G401 (cell line): ENCODE measurements at places on chromosomes 12 and 14. TPM values are rescaled to one million over a fixed set of nuclear protein-coding genes. Genes with fewer than 3 reads are reported as not detected.

KIF5A gene
- not detected in 2 replicates for total RNA-seq

- peak; percentile 71 for DNase-seq
These were observed 19.1 kb downstream of the BBOF1 start for GRCh38 chr14:74038020-74038859.

DNA sequence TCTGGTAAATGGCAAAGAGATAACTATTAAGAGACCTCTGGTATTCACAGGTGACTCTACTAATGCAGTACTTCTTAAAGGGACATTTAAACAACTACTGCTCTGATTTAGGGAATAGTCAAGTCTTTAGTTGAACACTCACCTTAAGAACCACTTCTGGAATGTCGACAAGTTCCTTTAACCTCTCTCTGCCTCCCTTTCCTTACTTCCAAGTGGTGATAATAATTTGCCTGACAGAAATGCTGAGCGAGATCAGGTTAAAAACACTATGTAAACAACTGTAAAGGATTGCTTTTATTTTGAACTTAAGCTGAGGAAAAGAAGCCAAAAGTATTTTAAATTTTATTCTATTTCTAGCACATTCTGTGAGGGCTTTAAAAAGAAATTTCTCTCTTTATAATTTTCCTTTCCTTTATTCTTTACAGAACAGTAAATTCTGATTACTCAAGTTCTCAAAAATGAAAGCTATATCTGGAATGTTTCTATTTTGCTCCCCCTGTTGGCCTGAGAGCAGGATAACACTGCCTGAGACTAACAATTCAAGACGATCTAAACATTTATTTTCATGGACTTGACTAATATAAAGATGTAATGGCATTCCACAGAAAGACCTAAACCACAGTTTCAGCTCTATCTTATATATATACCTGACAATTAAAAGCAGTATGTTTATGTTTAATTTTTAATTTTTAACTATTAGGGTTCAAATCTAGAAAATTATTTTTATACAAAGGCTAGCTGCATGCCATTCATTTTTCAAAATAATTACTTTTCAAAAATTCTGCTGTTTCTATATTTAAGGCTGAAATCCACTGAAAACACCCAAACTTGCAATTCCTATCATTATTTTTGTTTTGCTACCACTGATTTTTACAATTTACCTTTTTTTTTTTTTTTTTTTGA lies 29.2 kb downstream of the ZCCHC8 start:
- peak; percentile 84 for DNase-seq

DHRS2 gene
- 0.61 and 3.7 TPM in 2 replicates for total RNA-seq

DNA sequence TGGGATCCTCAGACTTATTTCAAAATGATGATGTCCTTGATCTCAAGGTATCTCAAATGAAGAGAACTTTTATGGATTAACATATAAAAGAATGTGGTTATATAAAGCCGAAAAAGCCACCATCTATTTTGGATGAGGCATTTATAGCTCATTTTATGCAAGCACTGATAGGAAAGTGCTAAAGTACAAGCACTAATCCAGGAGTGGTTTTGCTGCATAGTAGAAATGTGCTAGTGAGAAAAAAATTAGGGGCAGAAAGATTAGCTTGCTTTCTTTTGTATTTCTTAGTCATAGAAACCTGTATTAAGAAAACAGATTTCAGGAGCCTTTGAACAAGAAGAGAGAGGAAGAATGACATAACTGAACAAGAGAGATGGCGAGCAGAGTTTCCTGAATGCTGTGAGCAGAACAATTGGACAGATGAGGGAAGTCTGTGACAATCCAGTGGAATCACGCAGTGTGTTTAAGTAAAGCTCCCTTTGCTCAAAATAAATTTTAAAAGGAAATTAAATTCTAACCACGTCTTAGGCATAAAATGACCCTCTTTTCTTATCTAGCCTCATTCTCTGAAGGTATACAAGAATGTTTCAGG lies 238.2 kb upstream of the NOVA1 start:
- DNase-seq: no peak

LRP1-AS gene
- not detected in 2 replicates for total RNA-seq
